ENCODE measurements at places on chromosomes 1 and 21. TPM values are rescaled to one million over a fixed set of nuclear protein-coding genes. Genes with fewer than 3 reads are reported as not detected.
A peak's percentile ranks its signal among the peaks of the same experiment; 100 is the strongest.

- no peak for DNase-seq
These were observed 5.7 kb downstream of the NTRK1 start for GRCh38 chr1:156866249-156866909.

DNA sequence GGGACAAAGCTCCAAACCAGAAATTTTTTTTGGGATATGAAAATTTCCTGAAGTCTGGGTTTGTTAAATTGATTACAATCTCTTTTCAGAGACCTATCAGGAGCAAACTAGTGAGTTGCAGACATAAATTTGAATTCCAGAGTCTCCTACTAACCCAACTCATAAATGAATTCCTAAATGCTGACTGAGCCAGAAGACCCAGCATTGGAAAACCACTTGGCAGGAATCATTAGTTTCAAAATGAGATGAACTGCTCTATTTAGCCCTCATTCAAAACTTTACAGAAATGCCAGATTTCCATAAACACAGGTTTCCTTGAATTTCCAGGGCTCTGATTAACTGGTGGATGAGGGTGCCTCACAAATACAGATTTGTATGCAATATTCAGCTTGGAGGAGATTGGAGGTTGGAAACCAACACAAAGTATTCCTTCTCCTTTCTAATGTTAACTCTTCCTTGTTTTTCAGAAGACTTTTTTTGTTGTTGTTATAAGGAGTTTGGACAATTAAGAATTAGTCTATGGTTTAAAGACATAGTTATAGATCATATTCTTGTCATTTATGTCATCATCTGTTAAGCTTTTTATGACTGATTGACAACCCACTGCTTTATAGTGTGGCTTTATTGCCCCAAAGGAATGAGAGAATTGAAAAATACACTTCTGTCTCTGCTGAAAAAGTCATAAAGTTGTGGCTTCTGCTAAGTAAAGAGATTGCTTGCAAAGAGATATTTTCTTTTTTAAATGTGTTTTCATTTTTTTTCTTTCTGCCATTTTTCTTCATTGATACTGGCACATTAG, 222.8 kb downstream of the HLX start:
- DNase-seq: peak; percentile 83

GRCh38 chr21:16891821-16892220, 621.0 kb upstream of the CXADR start:
- DNase-seq: peak; percentile 79

DNA sequence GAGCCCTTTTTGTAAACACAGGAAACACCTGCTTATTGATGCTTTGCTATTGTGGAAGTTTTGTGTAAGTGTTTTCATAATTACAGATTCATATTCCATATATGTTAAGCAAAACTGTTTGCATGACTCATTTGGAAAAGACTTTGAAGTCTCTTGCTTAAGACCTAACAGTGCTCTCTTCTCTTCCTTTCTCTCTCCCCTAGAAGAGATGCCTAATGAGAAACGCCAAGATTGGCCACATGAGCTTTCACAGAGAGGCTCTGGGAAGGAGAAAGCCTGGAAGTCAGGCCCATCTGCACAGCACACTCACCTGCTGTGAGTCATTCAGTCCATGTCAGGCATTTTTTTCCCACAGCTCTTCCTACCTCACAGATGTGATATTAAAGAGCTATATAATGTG, 101.6 kb upstream of the PALMD start:
- peak; percentile 46 for DNase-seq

- DNase-seq: no peak
These were observed 158.4 kb downstream of the CASZ1 start for GRCh38 chr1:10637834-10638558.

- peak; percentile 77 for DNase-seq
These were observed 49.8 kb upstream of the IFNLR1 start for GRCh38 chr1:24236789-24237371.

DNA sequence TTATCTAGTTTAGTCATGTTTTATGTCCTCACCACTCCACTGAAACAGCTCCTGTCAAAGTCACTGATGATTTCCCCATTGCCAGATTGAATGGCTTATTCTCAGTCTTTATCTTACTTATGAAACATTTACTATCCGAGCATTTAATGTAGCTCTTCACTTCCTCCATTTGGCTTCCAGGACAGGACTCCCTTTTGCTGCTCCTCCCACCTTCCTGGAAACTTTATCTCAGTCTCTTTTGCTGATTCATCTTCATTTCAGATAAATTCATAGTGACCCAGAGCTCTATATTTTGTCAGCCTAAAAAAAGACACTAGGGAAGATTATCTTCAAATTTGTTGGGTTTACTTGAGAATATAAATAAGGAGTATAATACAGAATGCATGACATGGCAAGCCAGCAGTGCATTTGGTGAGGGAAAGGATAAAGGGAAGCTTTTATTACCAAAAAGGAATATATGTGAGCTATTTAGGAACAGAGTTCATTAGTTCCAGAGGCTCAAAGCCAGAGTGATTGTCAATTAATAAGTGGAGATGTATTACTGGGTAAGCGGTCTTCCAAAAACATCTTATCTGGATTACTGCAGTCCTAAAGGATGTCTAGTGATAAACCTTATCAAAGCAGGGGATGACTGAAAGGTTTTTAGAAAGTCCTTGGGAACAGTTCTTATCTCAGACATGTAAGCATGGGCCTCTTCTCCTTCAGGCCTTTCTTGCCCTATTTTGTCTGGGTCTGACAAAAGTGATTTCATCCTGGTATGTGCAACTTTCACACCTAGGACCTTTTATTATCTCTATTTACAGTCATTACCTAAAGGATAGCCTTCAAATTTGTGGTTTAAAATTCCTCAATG, 25.6 kb downstream of the IL23R start:
- peak; percentile 27 for DNase-seq

DNA sequence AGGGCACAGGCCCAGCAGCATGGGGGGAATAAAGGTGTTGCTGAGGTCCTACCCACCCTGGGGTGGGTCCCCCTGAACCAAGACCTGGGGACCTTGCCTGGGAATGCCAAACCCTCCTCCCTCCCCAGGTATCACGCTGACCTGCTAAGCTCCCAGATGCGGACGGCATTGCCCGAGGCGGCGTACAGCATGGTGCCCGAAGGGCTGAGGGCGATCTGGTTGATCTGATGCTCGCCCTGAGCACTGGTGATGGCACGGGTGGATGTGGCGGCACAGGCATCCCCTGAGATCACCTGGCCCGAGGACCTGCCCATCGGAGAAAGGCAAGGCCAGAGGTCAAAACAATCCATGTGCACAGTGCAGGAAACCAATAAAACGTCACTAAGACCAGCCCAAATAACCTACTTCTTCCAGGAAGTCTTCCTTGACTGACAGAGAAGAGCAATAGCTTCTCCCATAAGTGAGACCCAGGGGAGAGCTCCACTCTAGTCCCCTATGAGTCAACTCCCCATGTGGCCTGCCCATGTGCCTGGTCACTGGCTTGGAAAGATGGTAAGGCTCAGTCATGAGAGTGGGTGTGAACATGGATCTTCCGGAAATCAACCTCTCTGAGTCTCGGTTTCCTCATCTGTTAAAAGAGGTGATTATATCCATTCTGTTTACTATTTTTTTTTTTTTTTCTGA, 46.3 kb downstream of the KIF21B start:
- no peak for DNase-seq

GRCh38 chr1:165527251-165528007, 16.4 kb upstream of the LRRC52 start:
- DNase-seq: no peak

DNA sequence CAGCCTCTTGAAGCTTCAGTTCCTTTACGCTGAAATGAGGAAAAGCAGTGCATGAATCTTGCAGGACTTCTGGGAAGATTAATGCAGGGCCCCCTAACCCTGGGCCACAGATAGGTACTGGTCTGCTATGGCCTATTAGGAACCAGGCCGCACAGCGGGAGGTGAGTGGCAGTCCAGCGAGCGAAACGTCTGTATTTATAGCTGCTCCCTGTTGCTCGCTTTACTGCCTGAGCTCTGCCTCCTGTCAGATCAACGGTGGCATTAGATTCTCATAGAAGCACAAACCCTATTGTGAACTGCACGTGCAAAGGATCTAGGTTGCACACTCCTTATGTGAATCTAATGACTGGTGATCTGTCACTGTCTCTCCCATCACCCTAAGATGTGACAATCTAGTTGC, 130.2 kb downstream of the CHRM3 start:
- DNase-seq: no peak

DNA sequence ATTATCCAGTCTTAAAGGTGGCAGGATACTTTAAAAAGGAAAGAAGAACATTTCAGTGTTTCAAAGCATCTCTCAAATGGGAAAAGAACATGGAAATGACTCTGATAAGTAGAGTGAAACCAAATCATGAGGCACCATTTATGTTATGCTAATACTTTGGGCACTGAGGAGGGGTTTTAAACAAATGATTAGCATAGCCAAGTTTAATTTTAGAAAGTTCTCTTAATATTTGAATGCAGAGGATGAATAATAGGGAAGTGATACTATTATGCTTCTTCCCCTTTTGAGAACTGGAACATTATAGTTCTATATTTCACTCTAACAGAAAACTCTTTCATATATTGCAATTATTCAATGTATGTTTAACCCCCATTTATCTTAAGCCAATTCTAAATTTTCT, 1181.9 kb upstream of the PRMT6 start:
- no peak for DNase-seq

- DNase-seq: peak; percentile 79
These were observed 32.1 kb downstream of the JAK1 start for GRCh38 chr1:64934115-64934877.

DNA sequence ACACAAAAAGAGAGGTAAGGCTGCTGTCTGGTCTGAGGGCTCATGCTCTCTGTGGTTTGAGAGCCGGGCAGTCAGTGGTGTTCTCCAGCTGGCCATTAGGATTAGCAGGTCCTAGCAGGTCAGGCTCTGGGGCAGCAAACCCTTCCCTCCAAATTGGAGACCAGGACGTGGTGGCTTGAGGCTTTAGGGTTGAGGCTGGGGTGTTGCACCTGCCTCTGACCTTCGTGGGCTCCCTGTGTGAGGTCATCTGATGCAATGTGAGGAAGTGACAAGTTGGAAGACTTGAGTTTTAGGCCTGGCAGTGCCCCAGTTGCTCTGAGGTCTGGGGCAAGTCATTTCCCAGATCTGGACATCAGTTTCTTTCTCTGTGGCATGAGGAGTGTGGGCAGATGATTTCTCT, 24.4 kb downstream of the SZRD1 start:
- DNase-seq: no peak

- DNase-seq: no peak
These were observed 191.5 kb downstream of the SETD4 start for GRCh38 chr21:35868869-35869223.

DNA sequence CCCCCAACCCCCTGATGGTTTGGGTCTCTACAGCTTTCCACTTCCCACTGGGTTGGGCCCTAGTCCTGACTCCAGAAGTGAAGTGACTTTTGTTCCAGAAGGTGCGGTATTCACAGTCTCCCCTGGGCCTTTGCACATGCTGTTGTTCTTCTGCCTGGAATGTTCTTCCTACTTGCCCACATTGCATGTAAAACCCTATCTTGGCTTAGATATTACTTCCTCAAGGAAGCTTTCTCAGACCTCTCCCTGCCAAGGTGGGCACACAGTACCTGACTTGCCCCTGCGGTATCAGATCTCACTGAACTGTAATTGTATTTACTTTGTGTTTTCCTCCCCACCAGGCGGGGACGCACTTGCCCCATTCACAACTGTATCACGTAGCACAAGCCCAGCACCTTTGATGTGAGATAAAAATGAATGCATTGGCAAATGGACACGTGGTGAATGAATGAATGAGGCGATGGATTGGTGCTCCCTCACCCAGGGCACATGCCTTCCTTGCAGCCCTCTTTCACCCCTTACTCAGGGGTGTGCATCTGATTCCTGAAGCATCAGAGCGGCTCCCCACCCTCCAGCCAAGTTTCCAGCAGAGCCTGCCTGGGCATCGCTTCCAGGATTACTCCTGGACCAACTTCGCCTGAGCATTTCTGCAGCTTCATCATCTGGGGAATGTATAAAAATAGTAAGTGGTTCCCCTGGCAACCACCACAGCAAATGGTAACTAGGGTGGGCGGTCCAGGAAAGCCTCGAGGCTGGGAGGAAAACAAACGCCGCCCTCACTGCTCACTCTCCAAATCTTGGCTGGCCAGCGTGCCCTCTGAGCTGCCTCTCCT, 19.8 kb downstream of the NENF start:
- DNase-seq: peak; percentile 92

DNA sequence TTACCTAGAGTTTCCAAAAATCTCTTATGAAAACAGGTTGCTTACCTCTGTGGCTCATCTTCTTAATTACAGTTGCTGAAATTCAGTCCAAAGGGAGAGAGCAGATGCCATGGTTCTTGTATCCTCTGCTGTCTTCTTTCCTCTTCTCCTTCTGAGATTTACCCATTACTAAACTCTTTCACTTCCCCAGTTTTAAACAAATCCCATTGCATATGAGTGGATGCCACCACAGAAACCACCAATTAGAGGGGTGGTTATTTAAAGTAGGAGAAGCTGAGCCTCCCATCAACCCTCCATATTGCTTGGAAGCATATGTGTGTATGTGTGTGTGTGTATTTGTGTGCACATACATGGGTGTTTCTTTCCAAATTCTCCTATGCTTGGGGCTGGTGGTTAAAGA, 128.5 kb upstream of the KCNK1 start:
- no peak for DNase-seq

DNA sequence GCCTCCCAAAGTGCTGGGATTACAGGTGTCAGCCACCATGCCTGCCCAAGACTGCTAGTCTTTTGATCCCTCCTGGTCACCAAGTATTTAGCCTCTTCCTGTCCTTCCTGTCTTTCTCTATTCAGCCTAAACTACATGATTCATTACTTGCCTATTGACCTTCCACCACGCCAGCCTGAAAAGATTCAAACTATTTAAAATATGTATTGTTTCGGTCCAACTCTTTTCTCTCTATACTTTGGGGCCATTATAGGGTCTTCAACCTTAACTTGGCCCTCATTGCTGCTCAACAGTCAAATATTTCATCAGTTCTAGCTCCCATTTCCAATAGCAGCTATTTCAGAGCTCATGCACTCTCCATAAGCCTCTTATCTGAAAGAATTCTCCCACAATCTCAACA, 153.0 kb downstream of the TNFSF18 start:
- DNase-seq: peak; percentile 73

DNA sequence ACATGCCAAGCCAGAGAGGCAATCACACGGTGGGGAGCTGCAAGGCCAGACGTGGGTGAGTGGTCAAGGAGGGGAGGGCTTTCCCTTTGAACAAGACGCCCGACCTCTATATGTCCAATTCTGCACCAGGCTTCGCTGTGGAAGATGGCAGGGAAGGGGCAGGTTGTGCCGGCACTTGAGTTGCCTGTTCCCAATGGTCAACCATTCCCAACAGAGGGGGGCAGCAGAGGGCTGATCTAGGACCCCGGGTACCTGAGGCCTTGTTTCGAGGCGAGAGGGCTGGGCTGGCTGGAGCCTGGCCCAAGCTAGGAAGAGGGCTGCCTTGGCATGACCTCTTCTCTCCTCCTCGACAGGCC, 64.9 kb downstream of the TMEM53 start:
- peak; percentile 62 for DNase-seq

MGST3 gene
- total RNA-seq: 183 TPM

SNRNP40 gene
- total RNA-seq: 112 TPM

NUDC gene
- 26.7 TPM for total RNA-seq

AIM2 gene
- not detected for total RNA-seq

MYOC gene
- total RNA-seq: 0.36 TPM

RNU1-3 gene
- under 0.01 TPM for total RNA-seq

PLA2G2C gene
- total RNA-seq: not detected
